Central memory CD4-positive, alpha-beta T cell (primary cell): ENCODE measurements at places on chromosomes 12 and 14.

GRCh38 chr12:74719447-74719846 lies 181.8 kb downstream of the ATXN7L3B start:
- DNase-seq = no peak

DNA sequence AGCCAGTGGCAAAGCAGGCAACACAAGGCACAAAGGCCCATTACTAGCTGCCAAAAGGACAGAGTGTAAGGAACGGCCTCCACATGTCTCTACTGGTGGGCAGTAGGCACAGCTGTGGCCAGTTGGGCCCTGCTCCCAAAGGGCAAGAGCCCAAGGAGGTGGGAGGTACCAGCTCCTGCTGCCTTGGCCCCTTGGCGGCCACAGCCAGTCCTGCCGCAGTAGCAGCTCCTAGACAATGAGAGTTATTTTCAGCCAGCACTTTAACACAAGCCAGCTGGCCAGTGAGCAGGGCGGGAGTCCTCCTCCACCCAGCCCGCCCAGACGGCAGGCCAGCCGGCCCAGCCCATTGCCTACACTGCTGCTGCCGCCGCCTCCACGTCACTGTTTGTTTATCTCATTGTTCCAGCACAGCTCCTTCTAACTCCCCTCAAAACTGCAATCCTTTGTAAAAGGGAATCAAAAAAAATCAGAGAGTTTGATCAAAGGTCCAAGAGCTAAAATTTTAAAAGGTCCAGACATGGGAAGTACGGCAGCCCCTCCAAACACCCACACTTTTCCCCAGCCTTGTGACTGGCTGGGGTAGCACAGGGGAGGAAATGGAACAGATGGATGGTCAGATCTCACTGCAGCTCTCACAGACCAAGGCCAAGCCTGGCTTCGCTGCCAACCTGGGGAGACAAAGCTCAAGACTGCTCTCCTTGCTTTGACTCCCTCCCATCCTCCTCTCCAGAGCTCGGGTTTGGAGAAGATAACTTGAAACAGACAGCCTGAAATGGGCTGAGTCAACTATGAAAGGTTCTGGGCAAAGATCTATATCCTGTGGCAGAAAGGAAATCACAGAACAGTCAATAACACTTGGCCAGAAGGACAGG lies 33.5 kb downstream of the FMNL3 start:
- DNase-seq = peak; percentile 10

- no peak for DNase-seq
Observed at GRCh38 chr12:128394137-128394536, 127.2 kb downstream of the TMEM132C start.

- no peak for DNase-seq
Observed at GRCh38 chr14:20606190-20606901, 15.2 kb upstream of the RNASE12 start.

GRCh38 chr14:24441485-24441884 lies 1.1 kb downstream of the SDR39U1 start:
- DNase-seq = no peak

- DNase-seq = no peak
Observed at GRCh38 chr12:19869413-19869812, 430.1 kb downstream of the AEBP2 start.

- DNase-seq = no peak
Observed at GRCh38 chr12:68042212-68042699, 53.0 kb downstream of the IFNG-AS1 start.

- DNase-seq = no peak
Observed at GRCh38 chr14:94112513-94113063, 2.1 kb downstream of the IFI27 start.

GRCh38 chr12:126067626-126068329 lies 1002.5 kb downstream of the AACS start:
- DNase-seq = no peak

GRCh38 chr12:130707571-130707891 lies 8.6 kb downstream of the RIMBP2 start:
- DNase-seq = no peak

GRCh38 chr12:20460956-20461355 lies 92.6 kb downstream of the PDE3A start:
- DNase-seq = no peak

DNA sequence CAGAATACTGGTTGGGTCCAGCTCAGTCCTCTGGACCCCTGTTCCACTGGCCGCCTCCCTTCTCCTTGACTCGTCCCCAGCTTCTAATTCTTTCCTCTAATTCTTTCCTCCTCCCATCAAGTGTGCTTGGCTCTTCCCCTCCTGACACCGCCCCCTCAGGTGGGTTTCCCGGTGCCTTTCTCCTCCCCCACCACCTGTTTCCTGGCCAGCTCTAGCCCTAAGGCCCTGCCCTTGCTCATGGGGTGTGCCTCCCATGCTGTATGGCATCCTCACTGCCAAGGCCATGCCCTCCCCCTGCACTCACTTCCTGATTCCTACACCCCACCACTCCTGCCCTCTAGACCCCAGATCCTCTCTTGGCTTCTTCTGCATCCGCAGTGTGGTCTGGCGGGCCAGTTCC lies 12.1 kb upstream of the EML1 start:
- no peak for DNase-seq

GRCh38 chr12:76898442-76898841 lies 19.6 kb upstream of the CSRP2 start:
- no peak for DNase-seq

DNA sequence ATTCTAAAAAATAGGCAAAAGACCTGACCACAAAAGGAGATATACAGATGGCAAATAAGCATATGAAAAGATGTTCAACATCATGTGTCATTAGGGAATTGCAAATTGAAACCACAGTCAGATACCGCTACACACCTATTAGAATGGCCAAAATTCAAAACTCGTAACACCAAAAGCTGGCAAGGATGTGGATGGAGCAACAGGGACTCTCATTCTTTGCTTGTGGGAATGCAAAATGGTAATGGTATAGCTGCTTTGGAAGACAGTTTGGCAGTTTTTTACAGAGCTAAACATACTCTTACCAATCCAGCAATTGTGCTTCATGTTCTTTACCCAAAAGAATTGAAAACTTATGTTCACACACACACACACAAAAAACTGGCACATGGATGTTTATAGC lies 8.2 kb upstream of the HMGA2 start:
- DNase-seq = no peak

GRCh38 chr12:89690925-89691324 lies 17.7 kb downstream of the ATP2B1 start:
- DNase-seq = no peak

DNA sequence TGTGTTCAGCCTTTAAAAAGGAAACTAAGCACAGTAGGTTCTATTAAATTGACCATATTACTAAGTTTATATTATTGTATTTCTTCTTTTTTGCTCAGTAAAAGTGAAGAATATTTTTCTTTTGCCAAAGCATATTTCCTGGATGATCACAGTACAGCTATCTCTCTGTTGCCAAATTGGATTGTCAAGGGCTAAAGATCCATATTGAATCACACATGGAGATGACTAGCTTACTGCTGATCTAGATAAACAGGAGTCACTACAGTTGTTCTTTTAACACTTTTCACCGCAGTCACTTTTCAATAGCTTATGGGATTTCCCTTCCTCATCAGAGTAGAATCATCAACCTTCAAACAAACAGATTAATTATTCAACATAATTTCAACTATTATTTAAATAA lies 78.6 kb downstream of the LRRC9 start:
- no peak for DNase-seq

GRCh38 chr12:40330180-40330579 lies 105.4 kb downstream of the LRRK2 start:
- DNase-seq = no peak

DNA sequence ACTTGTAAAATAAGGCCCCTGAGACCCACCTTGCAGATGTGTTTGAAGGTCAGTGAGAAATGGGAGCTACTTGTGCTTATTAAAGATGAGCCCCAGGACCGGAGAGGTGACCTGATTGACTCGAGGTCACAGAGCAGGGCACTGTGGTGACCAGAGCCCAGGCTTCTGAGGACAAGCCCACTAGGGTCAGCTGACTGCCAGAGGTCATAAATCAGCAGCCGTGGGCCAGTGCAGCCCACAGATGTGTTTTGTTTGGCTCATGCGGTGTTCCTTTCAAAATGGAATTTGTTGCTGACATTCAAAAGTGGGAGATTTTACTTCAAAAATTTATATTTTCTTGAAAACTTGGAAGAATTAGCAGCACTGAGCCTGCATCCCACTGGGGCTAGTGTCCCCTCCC lies 24.5 kb downstream of the JDP2 start:
- DNase-seq = no peak

GRCh38 chr12:15356951-15357364 lies 34.6 kb downstream of the PTPRO start:
- DNase-seq = no peak
